Mucosa of gallbladder (tissue), 1 donor: ENCODE measurements at places on chromosomes 13 and 19. TPM values are rescaled to one million over a fixed set of nuclear protein-coding genes. Genes with fewer than 3 reads are reported as not detected.

Gene KCNN4
- 10.5 TPM for total RNA-seq

Gene CBY2
- total RNA-seq = not detected

Gene PDX1
- 18.4 TPM for total RNA-seq

- DNase-seq = no peak
Measured at GRCh38 chr13:80802946-80803345, 462.0 kb upstream of the SPRY2 start.

DNA sequence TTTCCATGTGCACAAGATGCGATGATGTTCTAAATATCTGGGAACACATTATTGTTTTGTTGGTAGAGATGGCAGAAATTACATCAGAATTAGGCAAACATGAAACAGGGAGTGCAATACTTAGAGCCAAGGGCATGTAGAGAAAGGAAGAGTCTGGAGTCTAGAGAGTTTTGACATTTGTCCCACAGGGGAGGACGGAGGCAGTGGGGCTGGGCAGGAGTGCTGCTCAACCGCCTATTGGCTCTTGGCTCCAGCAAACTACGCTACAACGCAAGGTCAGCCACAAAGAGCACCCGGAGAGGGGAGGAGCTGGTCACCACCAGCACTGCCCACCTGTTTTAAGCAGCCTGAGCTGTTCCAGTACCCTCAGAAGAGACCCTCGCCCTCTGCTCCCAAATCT, 108.3 kb downstream of the ABCC4 start:
- DNase-seq = no peak
